ENCODE measurements at places on chromosomes 2 and 18. TPM values are rescaled to one million over a fixed set of nuclear protein-coding genes. Genes with fewer than 3 reads are reported as not detected.

DNA sequence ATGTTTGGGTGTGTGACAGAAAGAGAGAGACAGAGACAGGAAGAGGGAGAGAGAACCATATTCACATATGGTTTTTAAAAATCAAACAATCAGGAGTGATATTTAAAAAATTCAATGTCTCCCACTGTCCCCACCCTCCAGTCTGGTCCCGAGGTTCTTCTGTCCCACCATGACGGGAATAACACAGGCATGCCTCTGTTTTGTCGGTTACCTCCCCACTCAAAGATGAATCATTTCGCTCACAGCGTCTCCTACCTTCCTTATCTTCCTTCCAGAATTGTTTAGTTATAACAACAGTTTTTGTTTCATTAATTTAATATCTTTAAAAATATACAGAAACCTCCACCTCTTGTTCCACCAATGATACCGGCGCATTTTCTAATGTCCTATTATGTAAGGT lies 113.0 kb downstream of the KCNF1 start:
- no peak for DNase-seq

DNA sequence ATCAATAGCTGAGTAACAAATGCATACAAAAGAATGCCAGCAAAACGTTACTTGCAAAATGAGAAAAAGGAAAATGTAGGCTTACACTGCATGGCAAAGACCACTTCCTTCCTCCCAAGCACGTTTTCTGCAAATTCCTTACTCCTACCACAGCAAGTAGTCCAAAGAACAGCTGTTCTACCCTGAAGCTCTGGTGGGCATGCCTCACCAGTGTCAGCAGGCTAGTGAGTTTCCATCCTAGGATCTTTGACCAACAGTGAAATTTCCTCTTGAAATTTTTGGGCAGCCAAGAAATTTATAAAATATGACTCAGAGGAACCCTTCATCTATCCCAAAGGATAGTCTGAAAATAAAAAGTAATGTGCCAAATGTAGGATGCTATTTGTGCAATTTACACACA lies 123.9 kb downstream of the ZNF532 start:
- DNase-seq = no peak

GRCh38 chr2:237865623-237866041 lies 6.2 kb downstream of the RAMP1 start:
- no peak for DNase-seq

- DNase-seq = no peak
Measured at GRCh38 chr2:140643761-140644187, 1487.0 kb downstream of the LRP1B start.

GRCh38 chr2:86426271-86426670 lies 14.9 kb upstream of the KDM3A start:
- DNase-seq = no peak

DNA sequence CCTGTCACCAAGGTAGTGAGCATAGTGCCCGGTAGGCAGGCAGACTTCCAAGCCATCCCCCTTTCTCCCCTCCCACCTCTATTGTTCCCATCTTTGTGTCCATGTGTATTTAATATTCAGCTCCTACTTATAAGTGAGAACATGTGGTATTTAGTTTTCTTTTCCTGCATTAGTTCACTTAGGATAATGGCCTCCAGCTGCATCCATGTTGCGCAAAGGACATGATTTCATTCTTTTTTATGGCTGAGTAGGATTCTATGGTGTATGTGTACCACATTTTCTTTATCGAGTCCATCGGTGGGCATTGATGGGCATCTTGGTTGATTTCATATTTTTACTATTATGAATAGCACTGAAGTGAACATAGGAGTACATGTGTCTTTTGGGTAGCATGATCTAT lies 35.3 kb downstream of the MMADHC start:
- no peak for DNase-seq

GRCh38 chr2:100239486-100240210 lies 82.7 kb downstream of the LONRF2 start:
- DNase-seq = no peak

GRCh38 chr2:102253140-102253752 lies 58.1 kb upstream of the IL1RL1 start:
- no peak for DNase-seq

GRCh38 chr2:21924640-21925285 lies 801.0 kb downstream of the TDRD15 start:
- DNase-seq = no peak

- no peak for DNase-seq
Measured at GRCh38 chr2:85631316-85631715, 15.3 kb downstream of the USP39 start.

GRCh38 chr2:235328991-235329390 lies 164.9 kb upstream of the AGAP1 start:
- no peak for DNase-seq

- DNase-seq = no peak
Measured at GRCh38 chr2:39018638-39019037, 102.2 kb downstream of the SOS1 start.

DNA sequence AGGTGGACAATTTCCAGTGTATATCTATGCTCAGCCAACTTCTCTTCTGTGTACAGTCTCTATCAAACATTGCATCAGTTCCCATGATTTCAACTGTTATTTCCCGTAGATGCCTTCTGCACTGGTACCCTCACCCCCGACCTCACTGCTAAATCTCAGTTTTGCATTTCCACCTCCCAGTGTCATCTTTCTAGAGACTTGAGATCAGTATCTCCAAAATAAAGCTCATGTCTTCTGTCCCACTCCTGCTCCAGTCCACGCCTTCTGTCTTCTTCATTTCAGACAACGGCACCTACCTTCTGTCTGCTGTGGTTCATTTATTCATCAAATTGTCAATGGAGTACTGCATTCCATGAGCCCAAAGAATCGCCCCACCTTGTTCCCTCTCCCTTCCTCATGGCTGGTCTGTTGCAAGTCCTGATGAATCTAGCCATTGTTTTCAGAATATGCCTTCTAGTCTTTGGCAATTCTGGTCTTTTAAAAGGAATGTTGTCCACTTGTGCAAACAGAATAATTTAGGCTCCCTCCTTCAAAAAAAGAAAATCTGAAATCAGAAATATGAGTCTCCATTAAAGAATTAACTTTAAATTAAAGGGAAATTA lies 23.3 kb upstream of the NPAS2 start:
- no peak for DNase-seq

DNA sequence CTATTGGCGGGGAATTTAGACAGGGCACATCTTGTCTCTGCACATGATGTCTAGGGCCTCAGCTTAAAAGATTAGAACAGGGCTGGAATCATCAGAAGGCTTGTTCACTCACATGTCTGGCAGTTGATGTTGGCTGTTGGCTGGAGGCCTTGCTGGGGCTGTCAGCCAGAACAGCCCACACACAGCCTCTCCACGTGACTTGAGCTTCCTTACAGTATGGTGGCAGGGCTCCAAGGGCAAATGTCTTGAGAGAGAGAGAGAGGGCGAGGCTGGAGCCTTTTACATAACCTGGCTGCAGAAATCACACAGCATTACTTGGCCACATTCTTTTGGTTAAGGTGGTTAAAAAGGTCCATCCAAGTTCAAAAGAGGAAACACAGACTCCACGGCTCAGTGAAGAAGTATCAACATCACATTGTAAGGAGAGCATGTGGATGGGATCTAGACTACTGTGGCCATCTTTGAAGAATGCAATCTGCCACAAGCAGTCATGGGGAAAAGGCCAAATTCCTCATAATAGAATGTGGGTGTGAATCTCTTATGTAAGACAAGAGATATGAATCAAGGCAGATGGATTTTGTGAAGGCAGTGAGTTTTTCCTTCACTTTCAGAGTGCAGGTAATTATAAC lies 30.4 kb downstream of the SRSF7 start:
- DNase-seq = peak; percentile 85

DNA sequence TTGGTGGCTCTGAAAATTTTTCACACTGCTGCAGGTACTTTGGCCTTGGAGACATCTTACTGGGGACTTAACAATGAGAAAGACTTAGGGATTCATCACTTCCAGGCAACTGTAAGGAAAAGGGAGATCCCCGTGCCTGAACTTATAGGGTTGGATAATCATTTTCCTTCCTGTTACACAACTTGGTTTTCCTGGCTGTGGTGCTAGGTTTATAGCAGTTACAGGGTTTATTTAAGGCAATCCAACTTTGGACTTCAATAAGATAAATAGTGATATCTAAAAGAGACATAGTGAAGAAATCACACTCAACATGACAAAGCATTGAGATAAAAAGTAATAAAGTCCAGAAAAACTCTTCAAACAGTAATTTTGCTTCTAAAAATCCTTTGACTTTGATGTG lies 70.2 kb upstream of the RAPH1 start:
- no peak for DNase-seq

GRCh38 chr18:75823471-75823870 lies 396.0 kb upstream of the SMIM21 start:
- DNase-seq = no peak

GRCh38 chr2:86293612-86294011 lies 43.8 kb downstream of the REEP1 start:
- DNase-seq = no peak

GRCh38 chr18:29377346-29377745 lies 1200.4 kb upstream of the CDH2 start:
- no peak for DNase-seq

DNA sequence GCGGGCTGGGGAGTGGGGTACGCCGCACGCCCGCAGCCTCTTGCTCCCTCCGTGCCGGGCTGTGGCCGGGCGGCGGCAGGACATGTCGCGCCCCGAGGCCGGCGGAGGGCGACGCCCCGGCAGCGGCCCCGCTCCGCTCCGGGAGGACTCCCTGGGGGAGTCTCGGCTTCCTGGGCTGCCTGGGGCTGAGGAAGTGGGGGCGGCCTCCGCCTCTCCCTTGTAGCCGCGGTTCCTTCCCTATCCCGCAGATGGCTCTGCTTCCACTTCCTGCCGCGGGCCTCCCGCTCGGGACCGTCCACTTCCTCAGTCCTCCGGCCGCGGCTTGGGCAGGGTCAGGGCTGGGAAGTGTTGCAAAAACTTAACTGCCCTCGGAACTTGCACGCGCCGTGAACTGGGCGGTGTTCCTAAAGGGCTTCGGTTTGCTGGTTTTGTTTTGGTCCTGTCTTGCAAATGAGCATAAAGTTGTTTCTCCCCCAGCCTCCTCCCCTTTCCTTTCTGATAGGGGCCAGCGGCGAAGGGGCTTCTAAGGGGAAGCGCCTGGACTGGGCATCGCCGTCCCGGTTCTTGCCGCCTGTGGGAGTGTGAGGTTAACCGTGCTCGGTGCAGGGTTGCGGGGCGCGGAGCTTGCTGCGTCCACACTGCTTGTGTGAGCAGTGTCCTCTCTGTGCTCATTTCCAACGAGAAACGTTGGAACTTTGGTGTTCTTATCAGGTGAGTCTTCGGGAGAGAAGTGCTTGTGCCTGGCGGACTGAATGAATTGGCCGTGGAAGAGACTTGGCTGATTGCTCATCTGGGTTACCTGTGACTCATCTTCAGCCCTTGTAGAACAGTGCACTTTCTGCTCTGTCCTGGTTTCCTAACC lies 600 bp downstream of the RALB start:
- DNase-seq = peak; percentile 72

GRCh38 chr18:21998486-21998885 lies 170.9 kb upstream of the GATA6 start:
- DNase-seq = no peak

- DNase-seq = no peak
Measured at GRCh38 chr18:3491981-3492555, 42.1 kb downstream of the TGIF1 start.

- DNase-seq = no peak
Measured at GRCh38 chr18:57110290-57110689, 36.6 kb upstream of the BOD1L2 start.

DNA sequence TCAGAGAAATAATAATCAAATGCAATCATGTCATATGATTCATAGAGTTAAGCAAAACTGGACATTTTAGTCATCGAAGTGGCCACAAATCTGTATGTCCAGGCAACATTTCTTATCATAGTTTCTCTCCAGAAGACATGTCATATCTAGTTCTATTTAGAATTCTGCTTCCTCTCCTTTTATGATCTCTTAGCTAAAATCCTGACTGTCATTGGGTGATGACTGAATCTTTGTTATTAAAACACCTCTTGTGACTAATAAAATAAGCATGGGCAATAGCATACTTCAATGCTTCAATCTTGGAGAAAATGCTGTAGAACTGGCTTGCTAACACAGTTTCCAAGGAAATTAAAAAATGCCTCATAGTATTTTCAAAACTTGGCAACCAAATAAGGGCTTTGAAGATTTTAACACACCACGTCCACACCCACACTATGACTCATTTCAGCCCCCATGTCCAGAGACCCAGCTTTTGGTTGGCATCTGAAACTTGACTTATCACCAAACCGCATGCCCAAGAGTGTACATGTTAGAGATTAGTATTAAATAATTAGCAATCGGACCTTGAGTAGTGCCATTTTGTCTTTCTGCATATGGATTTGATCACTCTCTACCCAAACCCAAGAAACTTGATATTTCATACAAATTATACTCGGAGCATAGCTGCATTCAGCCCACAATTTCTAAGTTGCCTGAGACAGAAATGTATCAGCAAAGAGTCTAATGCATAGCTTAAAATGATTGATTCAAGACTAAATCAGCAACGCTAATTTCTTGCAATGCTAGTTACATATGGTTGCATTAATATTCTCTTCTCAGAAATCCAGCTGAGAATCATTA lies 106.5 kb upstream of the ETAA1 start:
- no peak for DNase-seq

GRCh38 chr2:96157649-96158553 lies 12.7 kb upstream of the DUSP2 start:
- no peak for DNase-seq

DNA sequence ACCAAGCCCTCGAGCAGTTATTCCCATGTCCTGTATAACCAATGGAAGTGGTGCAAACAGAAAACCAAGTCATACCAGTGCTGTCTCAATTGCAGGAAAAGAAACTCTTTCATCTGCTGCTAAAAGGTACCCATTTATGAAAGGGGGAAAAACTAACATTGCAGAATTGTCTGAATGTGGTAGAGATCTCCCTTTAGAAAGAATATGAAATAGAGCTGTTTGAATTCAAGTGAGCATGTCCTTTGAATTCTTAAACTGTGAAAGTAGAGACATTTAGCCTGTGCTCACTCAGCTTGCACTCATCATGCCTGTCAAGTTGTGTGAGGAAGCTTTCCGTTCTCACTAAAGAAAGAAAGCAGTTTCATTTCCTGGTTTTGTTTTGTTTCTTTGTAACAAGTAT lies 87.4 kb downstream of the EML4 start:
- no peak for DNase-seq

DNA sequence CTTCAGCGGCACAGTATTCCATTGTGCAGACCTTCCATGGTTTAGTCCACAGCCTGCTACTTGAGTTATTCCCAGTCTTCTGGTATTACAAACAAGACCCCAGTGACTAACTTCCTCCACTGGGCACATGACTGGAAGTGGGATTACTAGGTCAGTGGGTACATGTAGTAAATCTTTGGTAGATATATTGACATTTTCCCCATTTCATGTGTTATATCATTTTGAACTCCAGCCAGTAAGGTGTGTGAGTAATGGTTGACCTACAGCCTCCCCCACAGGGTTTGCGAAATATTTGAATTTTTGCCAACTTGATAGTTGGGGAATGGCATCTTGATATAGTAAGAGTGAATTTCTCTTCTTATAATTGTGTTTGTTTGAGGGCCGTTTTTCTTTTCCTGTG lies 58.8 kb downstream of the RNF144A start:
- no peak for DNase-seq

Gene STK39
- 11.7 TPM for total RNA-seq

Gene ARHGAP15
- total RNA-seq = 26.9 TPM

Gene ANKRD62
- total RNA-seq = not detected

Gene IL36RN
- not detected for total RNA-seq

Gene STAMBP
- total RNA-seq = 20.7 TPM

Gene MLPH
- total RNA-seq = 108 TPM

Gene CFC1
- total RNA-seq = not detected

Gene PLEKHH2
- total RNA-seq = 78.7 TPM

Gene SLC40A1
- total RNA-seq = 26.0 TPM

Gene SPC25
- total RNA-seq = not detected

Gene FKBP1B
- total RNA-seq = 15.3 TPM

Gene TEKT4
- not detected for total RNA-seq

Gene FBXO48
- 1.3 TPM for total RNA-seq

Measured in tibial nerve (tissue), 4 donors.